Urinary bladder (tissue), 4 donors: ENCODE measurements at places on chromosomes 16 and 17.
A peak's percentile ranks its signal among the peaks of the same experiment; 100 is the strongest.

DNA sequence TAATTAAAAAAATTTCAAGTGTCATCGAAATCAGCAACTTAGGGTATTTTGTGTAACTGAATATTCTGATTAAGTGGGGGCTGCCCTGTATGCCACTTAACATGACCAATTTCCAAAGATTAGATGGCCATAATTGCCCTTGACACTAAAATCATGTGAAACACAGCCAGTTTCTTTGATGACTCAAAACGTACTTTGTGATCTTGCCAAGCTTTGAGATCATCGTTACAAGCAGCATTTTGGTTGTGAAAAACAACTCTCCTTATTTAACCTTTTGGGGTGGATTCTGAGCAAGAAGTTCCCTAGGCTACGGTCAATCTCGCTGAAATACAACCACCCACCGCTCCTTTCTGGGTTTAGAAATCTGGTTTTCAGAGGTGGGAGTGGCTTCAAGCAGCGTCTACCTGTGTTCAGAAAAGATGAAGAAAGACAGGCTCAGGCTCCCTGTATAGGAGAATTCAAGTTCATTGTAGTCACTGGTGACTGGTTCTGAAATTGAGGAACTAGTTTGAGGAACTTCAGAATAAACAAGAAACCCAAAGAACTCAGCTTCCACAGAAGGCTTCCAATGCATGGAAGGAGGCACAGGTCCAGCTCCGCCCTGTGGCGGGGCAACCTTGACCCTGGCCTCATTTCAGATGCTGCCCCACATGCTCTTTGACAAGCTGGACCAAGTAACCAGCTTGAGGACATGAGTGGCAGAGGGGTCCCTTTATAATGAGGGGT, 9.4 kb downstream of the MAP3K14 start:
- DNase-seq, result no peak

DNA sequence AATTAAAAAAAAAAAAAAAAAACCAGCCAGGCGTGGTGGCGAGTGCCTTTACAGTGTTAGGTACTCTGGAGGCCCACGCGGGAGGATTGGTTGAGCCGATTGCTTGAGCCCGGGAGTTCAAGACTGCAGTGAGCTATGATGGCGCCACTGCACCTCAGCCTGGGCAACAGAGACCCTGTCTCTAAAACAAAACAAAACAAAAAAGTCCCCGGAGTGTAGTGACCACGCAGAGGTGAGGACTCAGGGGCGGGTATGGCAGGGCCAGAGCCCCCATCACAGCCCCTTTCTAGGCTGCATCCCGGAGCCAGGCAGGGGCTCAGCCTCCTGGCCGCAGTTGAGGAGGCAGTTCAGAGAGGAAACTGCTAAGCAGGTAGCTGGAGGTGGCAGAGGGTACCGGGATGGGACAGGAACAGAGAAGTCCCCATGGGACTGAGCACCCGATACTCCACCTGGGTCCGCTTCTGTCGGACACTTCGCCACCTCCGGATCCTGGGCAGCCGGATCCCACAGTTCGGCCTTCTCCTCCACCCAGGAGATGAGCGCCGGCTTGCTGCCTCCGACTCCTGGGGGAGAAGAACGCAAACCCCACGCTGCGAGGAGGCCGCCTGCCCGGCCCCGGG, 800 bp downstream of the ZNF747 start:
- no peak for DNase-seq

- DNase-seq, result no peak
These were observed at the start of gene CRAMP1 for GRCh38 chr16:1612320-1613111. CRAMP1 (plus strand) TSS chr16:1612360; CDS start chr16:1614640, 2,280 bp downstream.

DNA sequence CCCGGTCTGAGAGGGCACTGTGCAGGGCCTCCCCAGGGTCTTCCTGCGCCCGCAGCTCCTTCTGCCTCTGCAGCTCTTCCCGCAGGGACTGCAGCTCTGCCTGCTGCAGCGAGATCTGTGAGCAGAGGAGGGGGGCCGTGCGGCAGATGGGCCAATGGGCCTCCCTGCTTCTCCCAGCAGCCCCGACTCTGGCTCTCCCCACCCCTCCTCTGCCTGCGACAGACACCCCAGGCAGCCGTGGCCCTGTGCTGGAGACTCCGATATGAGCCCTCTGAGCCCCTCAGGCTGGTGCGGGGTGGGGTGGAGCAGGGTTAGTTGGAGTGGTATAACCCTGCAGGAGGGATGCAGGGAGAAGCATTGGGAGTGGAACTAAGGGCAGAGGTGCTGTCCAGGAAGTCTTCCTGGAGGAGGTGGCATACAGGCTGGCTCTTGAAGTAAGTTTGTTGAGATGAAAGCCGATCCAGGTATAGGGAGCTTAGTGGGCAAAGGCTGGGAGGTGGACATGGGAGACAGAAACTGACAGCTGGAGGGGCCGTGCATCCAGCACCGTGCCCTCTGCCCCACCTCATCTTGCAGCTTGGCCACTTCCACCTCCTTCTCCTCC, 5.0 kb downstream of the THOC6 start:
- no peak for DNase-seq

- no peak for DNase-seq
These were observed 2230.4 kb downstream of the TP53TG3F start for GRCh38 chr16:35689764-35690163.

DNA sequence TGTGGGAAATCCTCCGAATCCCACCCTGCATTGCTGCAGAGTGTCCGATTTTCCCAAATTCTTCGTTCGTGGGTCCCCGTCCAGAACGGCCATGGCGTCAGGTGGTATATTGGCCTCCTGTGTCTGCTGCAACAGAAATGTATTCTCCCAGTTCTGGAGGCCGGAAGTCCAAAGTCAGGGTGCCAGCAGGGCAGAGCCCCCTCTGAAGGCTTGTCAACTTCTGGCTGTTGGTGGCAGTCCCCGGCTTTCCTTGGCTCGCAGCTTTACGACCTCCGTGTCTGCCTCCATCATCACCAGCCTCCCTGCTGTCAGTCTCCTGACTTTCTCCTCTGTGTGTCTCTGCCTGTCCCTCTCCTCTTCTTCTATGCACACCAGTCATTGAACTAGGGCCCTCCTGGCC, 142.1 kb upstream of the FOXF1 start:
- no peak for DNase-seq

GRCh38 chr16:70437017-70437581, 1.8 kb downstream of the ST3GAL2 start:
- DNase-seq, result peak; percentile 74

- DNase-seq, result no peak
These were observed 72.0 kb downstream of the MSI2 start for GRCh38 chr17:57328109-57328882.

GRCh38 chr16:30787613-30788378, 791 bp upstream of the ZNF629 start:
- no peak for DNase-seq

GRCh38 chr16:85037050-85037410, 9.4 kb downstream of the KIAA0513 start:
- DNase-seq, result no peak

DNA sequence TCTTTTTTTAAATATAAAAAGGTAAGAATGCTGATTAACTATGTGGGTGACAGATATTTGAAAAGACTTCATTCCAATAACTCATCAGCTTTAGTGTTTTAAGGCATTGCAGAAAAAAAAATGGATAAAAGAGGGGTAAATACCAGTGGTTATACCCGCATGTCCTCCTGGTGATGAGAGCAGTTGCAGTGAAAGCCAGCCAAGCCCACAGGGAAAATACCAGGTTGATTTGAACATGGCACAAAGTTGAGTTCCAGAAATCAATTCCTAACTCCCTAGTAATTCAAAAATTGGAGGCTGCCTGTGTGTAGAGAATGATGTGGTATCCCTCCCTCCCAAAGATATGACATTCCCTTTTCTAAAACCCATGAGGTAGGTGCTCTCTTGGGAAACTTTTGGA, 453.2 kb upstream of the SOX9 start:
- DNase-seq, result no peak

GRCh38 chr17:2157675-2158395, 102.9 kb downstream of the HIC1 start:
- no peak for DNase-seq

DNA sequence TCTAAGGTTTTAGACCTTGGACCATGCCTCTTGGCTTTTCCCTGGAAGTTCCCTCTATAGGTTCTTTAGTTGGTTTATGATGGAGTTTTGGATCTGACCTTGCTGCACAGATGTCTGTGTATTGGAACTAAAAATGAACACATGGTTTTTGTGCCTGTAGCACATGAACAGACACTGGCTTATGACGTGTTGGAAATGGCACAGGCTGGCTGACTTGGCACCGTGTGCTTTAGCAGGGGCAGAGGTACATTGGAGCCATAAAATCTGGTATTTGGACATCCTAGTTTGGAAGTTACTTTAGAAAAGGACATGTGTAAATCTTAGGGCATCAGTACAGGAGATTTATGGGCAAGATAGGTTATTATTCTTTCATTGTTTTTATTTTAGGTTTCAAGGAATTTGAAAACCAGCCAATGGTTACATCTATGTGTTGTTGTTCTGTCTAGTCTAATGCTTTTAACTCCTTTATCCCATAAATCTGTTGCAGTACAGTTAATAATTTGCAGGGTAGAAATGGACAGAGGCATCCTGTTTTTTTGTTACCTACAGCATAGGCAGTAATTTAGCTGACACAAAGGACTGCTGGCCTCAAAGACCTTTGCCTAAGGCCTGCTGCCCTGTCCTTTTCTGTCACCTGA, 6.0 kb downstream of the SOCS7 start:
- no peak for DNase-seq

DNA sequence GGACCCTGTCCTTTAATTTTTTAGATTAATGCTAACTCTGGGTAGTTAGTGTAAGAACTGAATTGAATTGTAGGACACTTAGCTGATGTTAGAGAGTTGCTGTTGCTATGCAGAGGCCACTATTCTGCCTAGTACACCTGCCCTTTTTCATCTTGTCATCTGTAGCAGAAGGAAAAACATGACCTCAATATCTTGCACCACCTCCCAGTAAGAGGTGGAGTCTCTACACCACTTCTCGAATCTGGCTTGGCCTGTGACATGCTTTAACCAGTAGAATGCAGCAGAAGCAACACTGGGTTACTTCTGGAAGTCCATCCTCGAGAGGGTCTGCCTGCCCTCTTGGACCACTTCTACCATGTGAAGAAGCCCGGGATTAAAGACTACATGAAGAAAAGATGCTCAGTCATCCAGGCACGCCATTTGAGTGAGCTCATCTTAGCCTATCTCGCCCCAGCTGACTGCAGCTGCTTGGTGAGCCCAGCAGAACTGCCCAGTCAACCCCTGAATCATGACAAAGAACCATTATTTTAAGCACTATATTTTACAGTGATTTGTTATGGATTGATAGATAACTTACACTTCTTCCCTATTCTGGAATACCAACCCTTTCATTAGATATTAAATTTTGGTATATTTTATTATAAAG, 153.5 kb downstream of the MYO1D start:
- no peak for DNase-seq

DNA sequence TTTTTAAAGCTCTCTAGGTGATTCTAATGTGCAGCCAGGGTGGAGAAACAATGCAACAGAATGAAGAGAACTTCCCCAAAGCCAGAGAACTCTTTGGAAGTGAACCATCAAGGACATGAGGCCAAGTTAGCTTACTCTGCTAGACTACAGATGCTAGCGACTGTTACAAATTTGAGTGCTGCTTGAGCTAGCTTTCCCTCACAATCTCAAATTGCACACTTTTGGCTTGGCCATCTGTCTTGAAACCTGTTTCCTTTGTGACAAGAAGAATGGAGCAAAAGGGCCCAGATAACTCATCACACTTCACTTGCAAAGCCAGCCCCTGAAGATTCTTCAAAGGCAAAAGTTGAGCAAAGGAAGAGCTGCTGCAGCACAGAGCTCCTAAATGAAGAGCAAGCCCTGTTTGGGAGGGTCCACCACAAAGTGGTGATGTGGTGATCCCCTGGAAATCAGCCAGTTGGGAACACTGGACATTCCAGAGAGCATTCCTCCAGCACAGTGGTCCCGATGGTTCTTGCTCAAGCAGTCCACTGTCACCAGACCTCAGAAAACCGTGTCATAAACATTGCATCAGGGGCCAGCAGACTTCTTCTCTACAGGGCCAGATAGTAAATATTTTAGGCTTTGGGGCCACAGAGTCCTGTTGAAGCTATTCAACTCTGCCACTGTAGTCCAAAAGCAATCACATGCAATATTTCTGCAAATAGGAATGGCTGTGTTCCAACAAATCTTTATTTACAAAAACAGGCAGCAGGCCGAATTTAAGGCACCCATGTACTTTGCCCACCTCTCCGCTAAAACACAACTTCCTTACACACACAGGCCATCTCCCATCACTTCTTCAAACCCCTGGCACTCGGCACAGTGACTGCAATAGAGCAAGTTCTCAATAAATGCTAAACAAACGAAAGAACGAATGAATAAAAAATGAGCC, 21.2 kb downstream of the SLC39A11 start:
- DNase-seq, result no peak

GRCh38 chr17:81514739-81515529, 2.3 kb upstream of the ACTG1 start:
- no peak for DNase-seq

GRCh38 chr17:31309556-31309955, 4.3 kb downstream of the EVI2B start:
- no peak for DNase-seq

DNA sequence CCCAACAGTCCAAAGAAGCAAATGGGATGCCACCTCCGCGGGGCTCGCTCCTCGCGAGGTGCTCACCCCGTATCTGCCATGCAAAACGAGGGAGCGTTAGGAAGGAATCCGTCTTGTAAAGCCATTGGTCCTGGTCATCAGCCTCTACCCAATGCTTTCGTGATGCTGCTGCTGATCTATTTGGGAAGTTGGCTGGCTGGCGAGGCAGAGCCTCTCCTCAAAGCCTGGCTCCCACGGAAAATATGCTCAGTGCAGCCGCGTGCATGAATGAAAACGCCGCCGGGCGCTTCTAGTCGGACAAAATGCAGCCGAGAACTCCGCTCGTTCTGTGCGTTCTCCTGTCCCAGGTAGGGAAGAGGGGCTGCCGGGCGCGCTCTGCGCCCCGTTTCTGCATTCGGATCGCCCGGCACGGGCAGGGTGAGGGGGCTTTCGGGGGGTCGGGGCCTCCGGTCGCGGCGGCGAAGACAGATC, at the start of gene CDH13:
TSS of gene CDH13 (plus strand) at position 179 of the 471 bp plus-strand sequence.
- DNase-seq, result no peak

DNA sequence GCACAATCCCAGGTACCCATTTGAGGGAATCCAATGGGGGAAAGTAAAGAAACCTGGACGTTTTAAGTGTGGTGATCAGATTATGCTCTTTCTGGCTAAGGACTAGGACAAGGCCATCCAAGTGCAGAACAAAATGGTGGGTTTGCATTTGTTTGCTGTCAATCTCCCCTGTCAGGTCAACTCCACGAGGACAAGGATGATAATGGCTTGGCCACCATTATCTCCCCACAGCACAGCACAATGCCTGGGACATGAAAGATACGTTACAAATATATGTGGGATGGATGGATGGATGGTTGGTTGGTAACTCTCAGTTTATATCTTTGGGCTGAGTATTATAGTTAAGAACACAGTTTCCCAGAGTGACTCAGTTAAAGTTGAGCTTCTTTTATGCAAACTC, 526.9 kb downstream of the NPIPA7 start:
- DNase-seq, result no peak

GRCh38 chr17:73133911-73134649, 30.7 kb upstream of the SSTR2 start:
- no peak for DNase-seq

- DNase-seq, result no peak
These were observed 919.1 kb upstream of the EEF2KMT start for GRCh38 chr16:6016530-6017184.
